NCI-H1694 treated with DMSO at 0.1 percent for 48 hours (cell line): ENCODE measurements at places on chromosomes 3 and 15.

- no peak for DNase-seq
Measured at GRCh38 chr15:91876187-91876586, 22.7 kb downstream of the SLCO3A1 start.

- DNase-seq = no peak
Measured at GRCh38 chr15:101277943-101278564, 769 bp upstream of the SELENOS start.

- no peak for DNase-seq
Measured at GRCh38 chr3:96706509-96706908, 107.9 kb upstream of the EPHA6 start.

GRCh38 chr15:46278486-46279090 is 643.8 kb downstream of the SQOR start:
- DNase-seq = peak; percentile 86

GRCh38 chr3:13484851-13485590 is 4.9 kb downstream of the HDAC11 start:
- DNase-seq = no peak

- no peak for DNase-seq
Measured at GRCh38 chr15:98931004-98931403, 76.6 kb downstream of the PGPEP1L start.

GRCh38 chr15:88246666-88247446 is 9.7 kb downstream of the NTRK3 start:
- DNase-seq = peak; percentile 55

- DNase-seq = no peak
Measured at GRCh38 chr15:39881790-39882189, 38.3 kb downstream of the GPR176 start.

- DNase-seq = no peak
Measured at GRCh38 chr15:59335207-59335786, 37.4 kb downstream of the MYO1E start.

DNA sequence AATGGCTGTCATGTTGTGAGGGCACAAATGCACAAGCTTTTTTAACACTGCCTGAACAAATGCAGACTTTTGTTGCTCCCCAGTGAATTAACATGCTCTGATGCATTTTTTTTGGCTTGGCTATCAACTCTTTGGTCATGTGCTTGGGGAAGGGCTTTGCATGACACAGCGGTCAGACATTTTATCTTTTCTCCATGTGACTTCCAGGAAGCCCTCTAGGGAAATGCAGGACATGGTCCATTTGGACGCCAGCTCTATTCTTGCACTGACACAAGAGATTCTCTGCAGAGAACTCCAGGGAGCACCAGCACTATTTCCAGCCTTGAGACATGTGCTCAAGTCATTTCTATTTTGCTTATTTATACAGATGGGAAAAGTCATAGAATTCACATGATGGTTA is 46.2 kb downstream of the NEK11 start:
- DNase-seq = no peak

DNA sequence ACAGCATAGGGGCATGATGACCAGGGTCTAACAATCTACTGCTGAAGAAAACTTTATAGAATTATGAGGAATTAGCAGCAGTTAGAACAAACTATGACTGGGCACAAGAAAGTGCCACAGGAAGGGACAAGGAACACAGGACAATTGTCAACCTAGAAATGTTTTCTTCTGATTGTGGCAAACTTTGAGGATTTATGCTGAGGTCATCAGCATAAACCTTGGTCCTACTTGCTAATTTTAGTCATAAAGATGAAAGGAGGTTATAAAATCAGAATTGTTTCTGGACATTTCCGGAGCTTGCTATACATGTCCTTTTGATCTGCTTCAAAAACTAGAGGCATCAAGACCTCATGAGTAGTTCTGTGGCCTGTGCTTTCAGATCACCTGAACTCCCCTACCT is 446.6 kb upstream of the THBS1 start:
- no peak for DNase-seq

DNA sequence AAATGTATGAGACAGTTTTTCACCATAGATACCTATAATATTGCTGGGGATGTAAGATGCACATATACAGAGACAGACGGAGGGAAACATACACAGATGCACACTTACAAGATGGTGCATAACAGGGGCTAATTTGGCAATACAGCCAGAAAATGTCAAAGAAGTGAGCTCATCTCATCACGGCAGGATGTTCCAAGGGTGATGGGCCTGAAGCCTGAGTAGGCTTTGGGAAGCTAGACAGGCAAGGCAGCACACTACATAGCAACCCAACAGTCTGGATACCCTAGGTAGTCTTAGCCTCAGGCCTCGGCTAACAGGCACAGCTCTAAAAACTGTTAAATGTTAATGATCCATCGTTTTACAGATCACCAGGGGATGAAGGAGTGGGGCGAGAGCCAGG is 148.5 kb downstream of the OSBPL10 start:
- no peak for DNase-seq

GRCh38 chr3:61734749-61735686 is 173.6 kb downstream of the PTPRG start:
- DNase-seq = no peak

GRCh38 chr3:86973440-86973839 is 17.5 kb downstream of the VGLL3 start:
- no peak for DNase-seq

DNA sequence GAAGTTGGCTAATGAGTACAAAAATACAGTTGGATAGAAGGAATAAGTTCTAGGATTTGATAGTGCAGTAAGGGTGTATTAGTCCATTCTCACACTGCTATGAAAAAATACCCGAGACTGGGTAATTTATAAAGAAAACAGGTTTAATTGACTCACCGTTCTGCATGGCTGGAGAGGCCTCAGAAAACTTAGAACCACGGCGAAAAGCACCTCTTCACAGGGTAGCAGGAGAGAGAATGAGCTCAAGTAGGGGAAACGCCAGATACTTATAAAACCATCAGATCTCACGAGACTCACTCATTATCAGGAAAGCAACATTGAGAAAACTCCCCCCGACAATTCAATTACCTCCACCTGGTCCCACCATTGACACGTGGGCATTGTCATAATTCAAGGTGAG is 483.3 kb downstream of the TUSC7 start:
- DNase-seq = no peak

GRCh38 chr3:11140030-11140712 is 14.1 kb upstream of the HRH1 start:
- peak; percentile 7 for DNase-seq

- DNase-seq = peak; percentile 7
Measured at GRCh38 chr3:30751610-30752299, 142.7 kb downstream of the GADL1 start.

- DNase-seq = no peak
Measured at GRCh38 chr3:150825916-150826377, 63.0 kb upstream of the SIAH2 start.

GRCh38 chr3:30670292-30670691 is 63.9 kb downstream of the TGFBR2 start:
- DNase-seq = no peak

GRCh38 chr3:146218880-146219866 is 31.7 kb downstream of the PLSCR4 start:
- peak; percentile 22 for DNase-seq

- DNase-seq = no peak
Measured at GRCh38 chr3:48952510-48953118, 34.0 kb downstream of the ARIH2 start.

- peak; percentile 60 for DNase-seq
Measured at GRCh38 chr3:186259612-186260383, 102.2 kb downstream of the DGKG start.

DNA sequence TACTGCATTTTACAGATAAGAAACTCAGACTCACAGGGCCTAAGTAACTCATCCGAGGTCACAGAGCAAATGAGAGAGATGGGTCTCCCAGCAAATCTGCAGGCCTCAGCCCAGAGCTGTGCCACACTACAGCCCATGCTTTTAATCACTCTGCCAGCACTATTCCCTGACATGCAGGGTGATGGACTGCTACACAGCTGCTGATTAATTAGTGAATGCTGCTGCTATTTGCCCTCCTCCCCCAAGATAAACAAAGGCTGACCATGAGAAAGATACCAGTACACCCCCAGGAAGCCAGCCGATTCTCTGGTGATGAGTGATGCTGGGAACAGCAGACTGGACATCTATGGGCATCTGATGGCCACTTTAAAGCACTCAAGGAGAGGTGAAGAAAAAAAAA is 39.3 kb downstream of the RFTN1 start:
- no peak for DNase-seq

- no peak for DNase-seq
Measured at GRCh38 chr3:138835397-138835757, 649 bp upstream of the PIK3CB start.

DNA sequence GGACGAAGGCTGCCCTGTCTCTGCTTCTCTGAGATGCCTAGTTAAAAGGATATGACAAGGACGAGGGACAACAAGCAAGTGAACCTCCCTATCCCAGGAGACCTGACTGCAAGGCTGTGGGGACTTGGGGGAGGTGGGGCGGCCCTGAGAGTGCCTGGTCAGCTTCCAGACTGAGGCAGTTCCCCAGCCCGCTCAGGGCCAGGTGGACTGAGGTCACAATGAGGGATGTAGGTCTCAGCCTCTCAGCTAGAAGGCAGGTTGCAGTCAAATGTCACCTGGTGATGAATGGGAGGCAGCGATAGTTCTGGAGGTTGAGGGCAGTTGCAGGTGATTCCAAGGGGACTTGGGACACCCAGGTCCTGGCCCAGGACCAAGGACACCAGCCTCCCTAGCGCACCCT is 30.6 kb downstream of the TKT start:
- DNase-seq = no peak

DNA sequence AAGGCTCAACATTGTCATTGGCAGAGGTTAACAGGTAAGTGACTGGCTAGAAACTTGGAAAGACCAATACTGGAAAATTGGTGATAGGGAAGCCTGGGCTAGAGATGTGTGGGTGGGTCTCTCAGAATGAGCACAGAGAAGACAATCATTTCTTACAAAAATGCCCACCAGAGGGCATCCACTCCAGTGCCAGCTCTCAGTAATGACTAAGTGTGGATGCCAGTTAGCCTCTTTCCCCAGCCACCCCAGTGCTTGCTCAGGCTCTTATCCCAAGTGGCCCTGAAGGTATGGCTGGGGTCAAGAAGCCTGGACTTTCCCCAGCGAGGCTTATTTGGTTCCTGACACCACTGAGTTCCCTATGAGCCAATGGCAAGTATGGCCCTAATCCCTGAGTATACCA is 115.9 kb upstream of the ST8SIA2 start:
- DNase-seq = peak; percentile 34

- DNase-seq = no peak
Measured at GRCh38 chr3:106338582-106339214, 469.9 kb upstream of the CBLB start.

GRCh38 chr3:154795582-154795981 is 284.5 kb upstream of the MME start:
- no peak for DNase-seq

- DNase-seq = no peak
Measured at GRCh38 chr3:78348664-78349063, 1308.8 kb downstream of the ROBO2 start.

- DNase-seq = no peak
Measured at GRCh38 chr3:123089611-123090331, 22.9 kb downstream of the PDIA5 start.

- DNase-seq = no peak
Measured at GRCh38 chr3:72848703-72849081, 447 bp upstream of the SHQ1 start.

DNA sequence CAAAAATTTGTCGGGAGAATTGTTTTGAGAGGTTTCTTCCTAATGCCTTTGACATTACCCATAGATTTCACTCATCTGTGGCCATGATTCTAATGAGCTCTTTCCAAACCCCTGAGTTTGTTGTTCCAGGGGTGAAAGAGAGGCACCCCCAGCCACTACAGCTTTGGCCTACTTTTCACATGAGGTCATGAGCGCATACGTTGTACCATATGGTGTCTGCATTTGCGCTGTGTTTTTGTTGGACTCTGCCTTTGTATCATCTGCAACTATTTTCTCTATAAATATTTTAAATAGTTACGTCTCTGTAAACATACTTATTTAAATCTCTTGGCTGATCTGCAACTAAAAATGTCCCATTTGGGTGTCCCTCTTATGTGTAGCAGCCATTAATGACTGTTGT is 107.9 kb downstream of the LRTM1 start:
- no peak for DNase-seq

- DNase-seq = no peak
Measured at GRCh38 chr3:33144433-33144832, 30.6 kb downstream of the CRTAP start.

DNA sequence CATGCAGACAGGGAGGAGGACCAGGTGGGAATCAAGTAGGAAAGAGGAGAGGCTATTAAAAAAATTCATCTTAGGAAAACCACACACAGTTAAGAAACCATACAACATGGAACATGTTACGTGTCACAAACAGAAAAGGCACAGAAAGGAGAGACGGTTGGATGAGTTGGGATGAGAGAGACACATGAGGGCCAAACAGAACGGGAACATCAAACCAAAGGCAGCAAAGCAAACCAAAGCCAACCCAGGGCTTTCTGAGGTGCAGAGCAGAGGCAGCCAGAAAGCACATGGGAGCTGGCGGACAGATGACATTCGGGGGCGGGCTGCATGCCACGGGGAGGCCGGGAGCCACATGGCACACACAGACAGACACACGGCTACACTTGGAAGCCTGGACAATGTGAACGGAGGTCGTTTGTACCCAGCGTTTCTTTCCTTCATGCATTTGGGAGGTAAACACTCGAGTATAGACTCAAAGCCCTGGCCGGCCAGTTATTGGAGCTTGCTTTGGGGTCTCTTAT is 8.6 kb upstream of the SEC13 start:
- DNase-seq = no peak

- DNase-seq = no peak
Measured at GRCh38 chr3:112875561-112875960, 28.9 kb upstream of the CD200R1L start.

GRCh38 chr15:80003934-80004472 is 33.0 kb upstream of the BCL2A1 start:
- DNase-seq = no peak
